ENCODE measurements at places on chromosomes 3 and 15.

DNA sequence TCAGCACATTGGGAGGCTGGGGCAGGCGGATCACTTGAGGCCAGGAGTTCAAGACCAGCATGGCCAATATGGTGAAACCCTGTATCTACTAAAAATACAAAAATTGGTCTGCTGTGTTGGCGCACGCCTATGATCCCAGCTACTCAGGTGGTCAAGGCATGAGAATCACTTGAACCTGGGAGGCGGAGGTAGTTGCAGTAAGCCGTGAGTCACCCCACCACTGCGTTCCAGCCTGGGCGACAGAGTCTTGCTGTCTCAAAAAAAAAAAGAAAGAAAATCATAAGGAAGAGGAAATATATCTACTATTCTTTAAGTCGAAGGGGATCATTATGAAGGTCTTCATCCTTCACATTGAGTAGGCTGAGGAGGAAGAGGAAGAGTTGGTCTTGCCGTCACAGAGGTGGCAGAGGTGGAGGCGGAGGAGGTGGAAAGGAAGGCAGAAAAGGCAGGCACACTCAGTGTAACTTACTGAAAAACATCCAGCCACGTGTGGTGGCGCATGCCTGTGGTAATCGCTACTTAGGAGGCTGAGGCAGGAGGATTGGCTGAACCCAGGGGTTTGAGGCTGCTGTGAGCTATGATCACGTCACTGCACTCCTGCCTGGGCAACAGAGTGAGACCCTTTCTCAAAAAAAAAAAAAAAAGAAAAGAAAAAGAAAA is 14.2 kb downstream of the CSK start:
- no peak for DNase-seq

GRCh38 chr3:184355261-184356040 is 6.0 kb downstream of the CLCN2 start:
- peak; percentile 29 for DNase-seq

GRCh38 chr3:70256566-70256965 is 55.9 kb downstream of the MDFIC2 start:
- no peak for DNase-seq

DNA sequence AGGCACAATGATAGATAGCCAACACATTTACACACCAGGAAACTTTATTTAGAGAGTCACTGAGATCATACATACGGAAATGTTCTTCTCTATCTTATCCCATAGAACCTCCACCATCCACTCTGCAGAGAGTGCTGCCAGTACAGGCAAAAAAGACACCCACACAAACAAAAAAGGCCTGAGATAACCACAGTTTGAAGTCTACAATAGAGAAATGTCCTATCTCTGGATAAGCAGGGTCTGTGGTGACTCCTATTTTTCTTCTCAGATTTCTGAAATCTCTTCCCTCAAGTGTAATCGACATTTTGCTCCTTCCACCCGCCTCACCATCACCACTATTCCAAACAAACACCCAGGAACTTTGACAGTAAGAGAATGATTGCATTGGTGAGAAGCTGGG is 413.9 kb upstream of the NR2F2 start:
- DNase-seq, result no peak

DNA sequence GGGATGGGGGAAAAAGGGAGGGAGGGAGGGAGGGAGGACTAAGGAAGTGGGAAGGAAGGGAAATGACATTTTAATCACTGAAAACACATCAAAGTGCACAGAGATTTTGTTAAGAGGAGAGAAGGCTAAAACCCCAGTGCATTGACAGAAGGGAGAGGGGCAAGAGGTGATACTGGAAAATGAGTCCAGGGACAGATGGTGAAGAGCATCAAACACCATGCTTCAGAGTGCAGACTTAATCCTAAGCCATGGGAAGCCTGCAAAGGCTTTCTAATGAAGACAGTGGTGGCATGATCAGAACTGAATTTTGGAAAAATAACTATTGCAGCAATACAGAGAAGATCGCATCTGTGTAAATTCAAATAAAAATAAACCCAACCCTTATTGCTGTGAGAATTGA is 41.8 kb downstream of the HGD start:
- DNase-seq, result no peak

Data from AG10803 (cell line).